ENCODE measurements at places on chromosomes 7 and 10.

DNA sequence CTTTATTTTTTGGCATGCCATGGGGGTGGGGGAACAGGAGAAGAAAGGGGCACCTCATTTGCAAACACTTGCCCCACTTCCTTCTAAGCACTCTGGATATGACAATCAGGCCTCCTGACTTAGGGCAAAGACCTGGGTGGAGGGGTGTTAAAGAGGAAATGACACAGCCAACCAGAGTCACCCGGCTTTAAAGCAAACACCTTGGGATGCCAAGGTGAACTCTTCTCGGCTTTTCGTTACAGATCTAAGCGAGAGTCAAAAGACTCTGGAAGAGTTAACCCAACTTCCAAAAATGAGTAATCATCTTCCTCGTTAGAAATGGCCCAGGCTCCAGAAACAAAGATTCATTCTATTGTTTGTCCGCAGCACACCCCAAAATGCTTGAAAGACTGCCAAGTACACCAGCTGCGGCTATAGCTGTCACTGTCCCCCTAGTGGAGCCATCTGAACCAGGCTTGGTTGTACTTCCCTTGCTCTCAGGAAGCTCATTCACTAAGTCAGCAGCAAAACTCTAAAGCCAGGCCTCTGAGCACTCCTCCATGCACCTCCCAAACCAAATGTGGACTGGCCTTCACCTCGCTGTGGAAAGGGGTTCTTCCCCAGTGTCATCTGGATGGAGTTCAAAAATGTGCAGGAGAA is 24.8 kb downstream of the FAM53B start:
- DNase-seq = no peak

GRCh38 chr7:24926623-24927524 is 53.1 kb downstream of the OSBPL3 start:
- DNase-seq = no peak

DNA sequence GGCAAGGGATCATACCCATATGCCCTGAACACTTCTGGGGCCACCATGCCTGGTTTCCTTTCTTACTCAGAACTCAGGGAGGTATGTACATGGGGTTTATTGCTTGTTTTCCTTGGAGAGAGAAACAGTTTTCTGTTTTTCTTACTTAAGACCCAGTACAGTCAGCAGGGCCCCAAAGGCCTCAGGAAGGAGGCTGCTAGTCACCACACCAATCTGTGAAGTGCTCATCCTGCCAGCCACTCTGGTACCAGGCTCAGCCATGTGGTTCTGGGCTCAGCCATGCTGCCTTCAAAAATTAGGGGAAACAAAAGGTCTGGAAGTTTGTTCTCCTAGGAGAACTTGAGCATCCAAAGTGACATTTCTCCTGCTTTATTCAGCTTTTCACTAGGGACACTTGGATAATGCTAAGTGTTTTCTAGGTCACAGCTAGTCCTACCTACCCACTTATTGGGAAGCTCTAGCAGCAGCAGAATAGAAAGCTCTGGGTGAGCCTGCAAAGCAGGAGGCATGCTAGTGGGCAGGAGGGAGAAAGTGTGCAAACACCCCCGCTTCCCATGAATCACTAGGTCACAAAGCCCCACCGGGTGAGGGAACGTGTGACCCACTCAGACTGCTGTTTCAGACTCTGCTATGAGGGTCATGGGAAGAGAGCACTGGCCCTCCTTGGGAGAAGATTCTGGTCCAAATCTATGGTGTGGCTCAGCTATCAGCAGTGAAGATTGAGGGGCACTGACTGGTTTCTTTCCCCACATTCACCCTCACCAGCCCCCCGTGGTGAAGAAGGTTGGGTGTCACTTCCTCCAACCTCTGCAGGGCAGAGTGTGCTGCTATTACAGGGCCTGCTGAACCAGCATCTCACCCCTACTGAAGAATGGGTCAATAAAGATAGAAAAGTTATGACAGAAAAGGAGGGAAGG is 23.9 kb downstream of the NUDCD3 start:
- no peak for DNase-seq

DNA sequence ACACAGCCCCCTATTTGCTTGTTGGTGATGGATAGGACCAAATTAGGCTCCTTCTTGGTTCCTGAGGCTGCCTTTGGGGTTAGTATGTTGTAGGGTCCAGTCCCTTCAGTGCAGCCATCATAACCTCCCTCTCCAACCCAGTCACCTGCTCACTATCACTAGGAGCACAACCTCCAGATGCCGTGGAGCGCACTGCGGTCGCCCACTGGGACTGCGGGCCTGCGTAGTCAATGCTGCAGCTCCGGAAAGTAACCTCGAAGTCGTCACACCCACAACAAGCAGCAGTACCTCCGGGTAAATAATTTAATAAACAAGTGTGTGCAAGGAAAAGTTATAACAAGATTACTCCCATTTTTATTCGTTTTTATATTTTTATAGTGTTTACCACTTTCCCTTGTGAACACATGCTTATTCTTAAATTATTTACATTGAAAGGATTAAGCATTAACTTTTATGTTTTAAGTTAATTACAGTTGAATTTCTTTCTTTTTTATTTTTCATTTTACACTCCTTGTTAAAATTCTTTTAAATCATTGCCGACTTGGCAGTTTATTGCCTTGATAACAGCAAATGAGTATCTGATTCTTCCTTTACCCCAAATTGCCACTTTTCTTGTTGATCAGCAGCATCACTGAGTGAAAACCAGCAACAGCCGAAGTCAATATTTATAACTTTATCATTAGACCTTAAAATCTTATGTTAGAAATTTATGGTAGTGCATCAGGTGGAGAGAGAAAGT is 399.5 kb upstream of the LRGUK start:
- DNase-seq = no peak

- no peak for DNase-seq
These were observed 30.5 kb downstream of the KIAA1217 start for GRCh38 chr10:24239289-24240040.

- DNase-seq = no peak
These were observed 9.5 kb upstream of the TSGA13 start for GRCh38 chr7:130695840-130696239.

GRCh38 chr10:93598157-93598556 is 2.9 kb downstream of the RBP4 start:
- no peak for DNase-seq

GRCh38 chr10:119518176-119518575 is 24.3 kb downstream of the RGS10 start:
- DNase-seq = no peak

DNA sequence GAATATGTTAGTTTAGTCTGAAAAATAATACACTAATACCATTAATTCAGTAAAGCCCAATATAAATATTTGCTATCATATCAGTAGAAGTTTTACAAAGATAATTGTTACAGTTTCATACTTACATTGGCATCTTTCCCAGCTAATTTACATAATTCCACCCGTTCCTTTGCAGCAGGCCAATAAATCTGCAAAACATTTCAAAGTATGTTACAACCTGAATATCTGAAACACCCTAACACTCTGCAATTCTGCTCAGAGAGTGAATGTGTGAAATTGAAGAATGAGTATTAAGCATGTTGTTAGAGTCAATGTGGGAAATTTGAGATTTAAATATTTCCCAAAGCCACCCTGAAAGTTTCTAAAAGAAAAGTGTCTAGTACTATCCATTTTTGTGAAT is 105.5 kb downstream of the SEMA3D start:
- no peak for DNase-seq

DNA sequence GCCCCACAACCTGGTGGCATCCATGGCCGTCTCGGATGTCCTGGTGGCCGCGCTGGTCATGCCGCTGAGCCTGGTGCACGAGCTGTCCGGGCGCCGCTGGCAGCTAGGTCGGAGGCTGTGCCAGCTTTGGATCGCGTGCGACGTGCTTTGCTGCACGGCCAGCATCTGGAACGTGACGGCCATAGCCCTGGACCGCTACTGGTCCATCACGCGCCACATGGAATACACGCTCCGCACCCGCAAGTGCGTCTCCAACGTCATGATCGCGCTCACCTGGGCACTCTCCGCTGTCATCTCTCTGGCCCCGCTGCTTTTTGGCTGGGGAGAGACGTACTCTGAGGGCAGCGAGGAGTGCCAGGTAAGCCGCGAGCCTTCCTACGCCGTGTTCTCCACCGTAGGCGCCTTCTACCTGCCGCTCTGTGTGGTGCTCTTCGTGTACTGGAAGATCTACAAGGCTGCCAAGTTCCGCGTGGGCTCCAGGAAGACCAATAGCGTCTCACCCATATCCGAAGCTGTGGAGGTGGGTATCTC is 1.1 kb downstream of the HTR5A start:
- DNase-seq = no peak

DNA sequence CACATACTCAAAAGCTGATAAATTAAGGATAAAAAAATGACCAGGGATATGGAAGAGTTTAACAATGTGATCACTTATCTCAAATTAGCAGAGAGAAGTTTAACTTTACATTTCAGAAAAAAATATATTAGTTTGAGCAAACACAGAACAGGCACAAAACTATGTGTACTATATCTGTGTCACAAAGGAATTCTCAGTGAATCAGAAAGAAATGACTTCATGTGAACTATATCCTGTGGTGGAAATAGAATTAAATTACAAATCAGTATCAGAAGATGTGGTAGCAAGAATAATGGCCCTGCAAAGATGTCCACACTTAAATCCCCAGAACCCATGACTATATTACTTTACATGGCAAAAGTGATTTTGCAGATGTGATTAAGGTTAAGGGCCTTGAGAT is 70.3 kb downstream of the SEC23IP start:
- DNase-seq = no peak

DNA sequence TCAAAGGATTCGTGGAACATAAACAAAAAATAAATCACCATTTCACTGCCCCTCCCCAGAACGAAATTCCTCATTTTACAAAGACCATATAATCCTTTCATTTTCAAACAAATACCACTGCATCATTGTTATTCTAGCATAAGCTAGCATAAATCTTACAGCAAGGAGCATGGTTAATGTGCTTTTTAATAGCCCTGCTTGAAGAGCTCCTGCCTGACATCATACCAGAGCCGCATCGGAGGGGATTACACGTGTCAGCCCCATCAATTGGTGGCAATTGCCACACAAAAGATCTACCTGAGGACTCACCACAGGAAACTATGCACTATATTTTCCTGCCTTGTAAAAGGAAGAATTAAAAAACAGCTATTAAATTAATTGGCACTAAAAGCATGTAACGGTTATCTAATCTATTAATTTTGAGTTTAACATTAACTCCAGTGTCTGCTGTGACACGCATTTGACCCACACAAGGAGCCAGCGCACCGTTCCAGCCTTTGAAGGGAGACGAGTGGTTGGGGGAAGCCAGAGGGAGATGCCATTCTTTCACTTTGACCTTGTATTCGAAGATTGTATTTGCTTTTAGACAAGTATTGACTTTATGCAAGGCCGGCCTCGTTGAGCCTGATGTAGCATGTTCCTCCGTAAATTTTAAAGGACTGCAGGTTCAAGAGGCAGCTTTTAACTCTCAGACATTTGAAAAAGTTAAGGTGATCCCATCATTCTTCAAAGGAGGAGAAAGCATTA is 261.1 kb upstream of the RNF32 start:
- DNase-seq = no peak

- no peak for DNase-seq
These were observed 111.0 kb downstream of the KAT6B start for GRCh38 chr10:74937266-74937856.

GRCh38 chr10:27884185-27884641 is 114.7 kb downstream of the ODAD2 start:
- DNase-seq = no peak

- no peak for DNase-seq
These were observed 116.1 kb downstream of the CLEC2L start for GRCh38 chr7:139639563-139639962.

GRCh38 chr7:23967949-23968599 is 258.1 kb downstream of the STK31 start:
- DNase-seq = no peak

- no peak for DNase-seq
These were observed 9.7 kb downstream of the MINDY4 start for GRCh38 chr7:30780941-30781340.

DNA sequence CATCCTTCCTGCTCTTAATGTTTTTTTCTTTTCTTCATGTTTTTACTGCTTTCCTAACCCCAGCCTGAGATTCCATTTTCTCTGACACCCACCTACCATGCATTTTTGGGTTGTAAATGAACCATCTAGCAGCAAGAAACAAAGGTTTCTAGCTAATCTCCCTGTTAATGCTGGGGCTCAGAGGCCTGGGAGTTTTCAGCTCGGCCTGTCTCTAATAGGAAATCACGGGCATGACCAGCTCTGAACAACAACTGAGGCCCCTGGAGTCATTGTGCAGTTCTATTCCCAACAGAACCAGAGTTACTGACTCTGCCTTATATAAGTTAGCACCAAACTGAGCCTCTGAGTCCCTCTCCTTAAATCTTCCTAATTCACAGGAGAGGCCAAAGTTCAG is 134.8 kb downstream of the CFAP58 start:
- no peak for DNase-seq

- no peak for DNase-seq
These were observed 3.4 kb upstream of the MLLT10 start for GRCh38 chr10:21530641-21531040.

DNA sequence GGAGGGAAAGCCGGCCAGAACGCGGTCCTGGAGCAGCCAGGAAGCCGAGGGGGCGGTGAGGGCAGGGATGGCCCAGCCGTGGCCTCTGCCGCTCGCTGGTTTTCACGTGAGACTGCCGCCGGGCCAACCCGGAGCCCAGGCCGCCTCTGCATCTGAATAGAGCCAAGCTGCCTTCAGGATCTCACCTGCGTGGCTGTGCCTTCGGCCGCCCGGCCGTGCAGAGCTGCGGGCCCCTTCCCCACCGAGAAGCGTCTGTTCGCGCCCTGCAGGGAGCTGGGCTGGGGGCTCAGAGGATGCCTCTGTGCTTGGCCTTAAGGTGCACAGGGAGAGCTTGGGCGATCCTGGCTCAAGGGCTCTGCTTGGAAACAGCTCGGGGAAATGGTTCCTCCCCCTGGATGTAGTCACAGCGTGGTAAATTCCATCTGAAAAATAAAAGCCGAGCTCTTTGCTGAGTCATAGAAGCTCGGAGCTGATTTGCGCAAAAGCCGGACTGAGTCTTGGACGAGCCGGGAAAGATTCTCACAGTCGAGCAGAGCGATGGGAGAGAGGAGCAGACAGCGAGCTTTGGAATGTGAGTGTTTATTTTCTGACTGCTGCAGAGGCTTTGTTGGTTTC is at the start of gene JAKMIP3:
Gene JAKMIP3, plus strand, starts transcription at position 456 of the 615 bp plus-strand sequence. CDS start 38,863 bp downstream, outside the sequence.
- DNase-seq = no peak

DNA sequence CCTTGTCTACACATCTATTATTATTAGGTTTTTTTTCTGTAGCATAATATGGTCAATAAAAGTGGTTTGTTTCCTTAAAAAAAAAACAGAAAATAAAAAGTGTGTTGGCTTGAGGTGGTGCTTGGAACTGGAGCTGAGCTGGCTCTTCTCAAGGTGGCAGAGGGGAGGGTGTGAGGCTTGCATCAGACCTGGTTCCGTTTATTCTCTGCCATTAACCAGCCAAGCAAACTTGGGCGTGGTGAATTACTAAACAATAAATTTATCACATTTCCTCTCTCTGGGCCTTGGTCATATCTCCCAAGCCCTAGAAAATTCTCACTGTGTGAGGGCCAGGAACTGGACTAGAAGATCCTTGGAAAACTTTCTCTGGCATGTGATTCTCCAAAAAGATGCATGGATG is 427.5 kb upstream of the MKI67 start:
- DNase-seq = no peak

- no peak for DNase-seq
These were observed 65.3 kb downstream of the DGKB start for GRCh38 chr7:14837216-14837615.

GRCh38 chr10:68561865-68562649 is 1.9 kb downstream of the TET1 start:
- DNase-seq = no peak
